Nucleus accumbens (tissue), 56 donors: ENCODE measurements at places on chromosomes 11 and 22.
A peak's percentile ranks its signal among the peaks of the same experiment; 100 is the strongest.

DNA sequence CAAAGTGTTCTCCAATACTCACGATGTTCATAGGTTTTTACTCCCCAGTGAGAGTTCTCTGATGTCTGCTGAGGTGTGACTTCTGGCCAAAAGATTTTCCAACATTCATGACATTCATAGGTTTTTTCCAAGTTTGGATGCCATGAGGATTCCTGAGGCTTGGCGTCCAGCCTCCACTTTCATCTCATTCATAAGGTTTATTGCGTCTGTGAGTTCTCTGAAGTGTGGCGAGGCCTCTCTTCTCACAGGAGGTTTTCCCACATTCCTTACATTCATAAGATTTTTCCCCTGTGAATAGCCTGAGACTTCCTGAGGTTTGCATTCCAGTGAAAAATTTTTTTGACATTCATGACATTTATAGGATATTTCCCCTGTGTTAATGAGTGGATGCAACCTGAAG lies 1014.1 kb downstream of the LRRC4C start:
- no peak for DNase-seq

- no peak for DNase-seq
These were observed 1.2 kb upstream of the IGLL1 start for GRCh38 chr22:23581260-23581650.

- no peak for DNase-seq
These were observed 32.6 kb upstream of the TMEM123 start for GRCh38 chr11:102485095-102485722.

- DNase-seq, result peak; percentile 30
These were observed 25.6 kb upstream of the TH start for GRCh38 chr11:2196970-2197770.

GRCh38 chr22:42281284-42281683 lies 10.8 kb upstream of the TCF20 start:
- no peak for DNase-seq

DNA sequence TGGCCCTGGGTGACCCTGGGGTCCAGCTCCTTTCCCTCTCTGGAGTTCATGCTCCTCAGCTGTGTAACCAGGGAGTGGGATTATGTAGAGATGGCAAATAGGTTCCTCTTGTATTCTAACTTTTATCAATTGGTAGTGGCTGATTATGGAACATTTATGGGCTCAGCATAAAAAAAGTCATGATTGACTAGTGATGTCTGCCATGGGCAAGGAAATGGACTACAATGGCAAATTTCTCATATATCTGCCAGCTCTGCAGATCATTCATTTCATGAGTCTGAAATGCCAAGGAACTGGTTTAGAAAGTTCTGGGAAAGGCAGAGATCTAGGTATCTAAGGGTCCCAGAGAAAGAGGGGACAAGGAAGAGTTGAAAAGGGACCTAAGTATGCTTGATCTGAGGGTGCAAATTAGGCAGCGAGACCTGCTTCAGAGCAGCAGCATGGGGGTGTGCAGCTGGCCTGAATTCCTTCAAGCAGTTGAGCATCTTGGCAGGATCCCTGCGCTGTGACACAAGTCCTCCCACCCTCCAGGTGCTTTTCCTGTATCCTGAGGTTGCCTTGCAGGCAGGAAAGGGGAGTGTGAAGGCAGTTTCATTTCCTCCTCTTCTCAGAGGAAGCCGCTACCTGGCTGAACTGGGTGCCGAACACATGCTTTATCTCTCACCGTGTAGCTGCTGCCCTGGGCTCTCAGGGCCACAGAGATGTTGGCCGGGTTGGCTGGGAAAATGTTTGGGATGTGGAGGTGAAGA lies 10.4 kb downstream of the SLC15A3 start:
- DNase-seq, result no peak

GRCh38 chr22:39776295-39777009 lies 117.1 kb downstream of the ENTHD1 start:
- no peak for DNase-seq

GRCh38 chr11:134518616-134519389 lies 106.8 kb upstream of the B3GAT1 start:
- DNase-seq, result no peak

GRCh38 chr11:133936136-133936535 lies 20.6 kb downstream of the IGSF9B start:
- DNase-seq, result no peak

- DNase-seq, result no peak
These were observed 442.9 kb downstream of the AASDHPPT start for GRCh38 chr11:106520146-106520912.

GRCh38 chr11:61686469-61686868 lies 6.3 kb downstream of the DAGLA start:
- DNase-seq, result no peak

GRCh38 chr11:58446294-58446693 lies 4.3 kb upstream of the OR5B12 start:
- DNase-seq, result no peak

DNA sequence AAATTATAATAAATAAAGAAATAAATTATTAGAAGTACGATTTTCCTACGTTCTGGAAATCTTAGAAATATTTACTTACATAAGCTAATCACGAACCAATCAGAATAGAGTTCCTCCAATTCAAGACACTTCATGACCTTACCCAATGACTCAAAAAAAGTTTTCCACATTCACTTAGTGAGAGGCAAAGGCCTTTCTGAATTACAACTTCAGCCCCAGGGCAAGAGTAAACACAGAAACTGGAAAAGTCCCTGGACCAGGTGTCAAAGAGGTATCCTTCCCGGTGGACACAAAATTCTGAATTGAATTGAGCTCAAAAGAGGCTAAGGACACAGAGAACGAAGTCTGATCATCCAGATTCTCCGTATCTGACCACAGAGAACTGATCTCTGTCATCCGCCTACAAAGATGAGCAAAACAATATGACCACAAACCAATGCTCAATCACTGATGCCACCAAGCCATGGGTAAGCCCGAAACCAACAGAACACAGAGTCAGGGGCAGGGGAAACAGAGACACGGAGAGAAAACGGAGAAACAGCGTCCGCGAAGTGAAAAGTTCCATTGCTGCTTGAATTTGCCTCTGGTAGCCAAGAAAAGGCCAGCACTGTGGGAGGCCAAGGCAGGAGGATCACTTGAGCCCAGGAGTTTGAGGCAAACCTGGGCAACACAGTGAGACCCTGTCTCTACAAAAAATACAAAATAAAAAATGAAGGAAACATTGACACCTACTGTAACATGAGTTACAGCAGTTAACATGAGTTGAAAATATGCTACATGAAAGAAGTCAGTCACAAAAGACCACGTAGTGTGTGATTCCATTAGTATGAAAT lies 6.8 kb downstream of the BID start:
- DNase-seq, result no peak

- DNase-seq, result no peak
These were observed 7.3 kb downstream of the USP47 start for GRCh38 chr11:11848891-11849746.

DNA sequence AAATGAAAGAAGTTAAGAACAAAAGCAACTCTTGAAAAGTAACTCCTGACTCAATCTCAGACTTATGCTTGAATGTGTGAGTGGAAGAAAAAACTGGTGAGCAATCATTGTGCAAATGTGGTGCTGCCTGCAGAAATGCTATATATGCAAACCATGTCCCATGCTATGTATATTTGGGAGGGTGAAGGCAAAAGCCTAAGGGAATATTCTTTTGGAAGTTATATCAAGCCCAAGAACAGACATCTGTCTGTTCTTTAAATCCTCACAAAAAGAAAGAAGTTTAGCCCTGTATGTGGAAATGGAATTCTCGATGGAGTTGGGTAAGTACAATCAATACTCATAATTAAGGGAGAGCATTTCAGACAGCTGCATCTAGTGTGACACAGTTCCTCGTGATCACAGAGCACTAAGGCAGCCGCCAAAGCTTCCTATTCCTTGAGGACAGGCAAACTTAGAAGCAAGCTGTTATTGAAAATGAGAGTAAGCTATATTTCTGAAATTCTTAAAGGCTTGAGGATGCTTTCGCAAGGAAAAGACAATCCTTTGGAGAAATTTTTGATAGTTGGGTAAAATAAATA lies 406.5 kb upstream of the CHORDC1 start:
- no peak for DNase-seq

GRCh38 chr11:68358416-68358815 lies 46.0 kb downstream of the LRP5 start:
- DNase-seq, result no peak

DNA sequence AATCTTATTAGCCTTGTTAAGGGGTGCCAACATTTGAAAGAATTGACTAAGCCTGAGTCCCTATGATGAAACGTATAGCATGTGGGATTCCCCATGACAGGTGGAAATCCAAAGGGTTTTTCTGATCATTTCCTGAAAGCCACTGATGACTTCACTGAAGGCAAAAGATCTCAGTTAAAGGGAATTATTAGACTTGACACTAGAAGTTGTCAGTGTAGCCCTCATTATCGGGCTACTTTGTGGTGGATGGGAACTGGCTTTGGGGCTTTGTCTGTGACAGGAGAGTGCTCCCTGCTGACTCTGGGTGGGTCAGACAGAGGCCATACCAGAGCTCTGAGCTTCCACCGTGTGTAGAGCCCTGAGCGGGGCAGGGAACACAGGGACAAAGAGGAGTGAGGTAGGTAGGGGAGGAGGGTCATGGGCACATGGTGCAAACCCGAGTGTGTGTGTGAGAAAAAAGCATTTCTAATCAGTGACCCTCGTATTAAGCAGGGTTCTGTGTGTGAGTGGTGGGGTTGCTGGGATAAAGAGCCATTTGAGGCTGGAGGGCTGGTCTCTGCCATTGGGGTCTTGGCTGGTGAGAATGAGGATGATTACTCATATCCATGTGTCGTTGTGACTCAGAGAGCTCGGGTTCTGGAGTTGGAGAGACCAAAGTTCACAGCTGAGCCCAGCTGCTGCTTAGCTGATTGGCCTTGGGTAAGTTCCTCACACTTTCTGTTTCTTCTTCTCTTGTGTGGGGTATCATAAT lies 101.1 kb downstream of the GRIK4 start:
- DNase-seq, result no peak

DNA sequence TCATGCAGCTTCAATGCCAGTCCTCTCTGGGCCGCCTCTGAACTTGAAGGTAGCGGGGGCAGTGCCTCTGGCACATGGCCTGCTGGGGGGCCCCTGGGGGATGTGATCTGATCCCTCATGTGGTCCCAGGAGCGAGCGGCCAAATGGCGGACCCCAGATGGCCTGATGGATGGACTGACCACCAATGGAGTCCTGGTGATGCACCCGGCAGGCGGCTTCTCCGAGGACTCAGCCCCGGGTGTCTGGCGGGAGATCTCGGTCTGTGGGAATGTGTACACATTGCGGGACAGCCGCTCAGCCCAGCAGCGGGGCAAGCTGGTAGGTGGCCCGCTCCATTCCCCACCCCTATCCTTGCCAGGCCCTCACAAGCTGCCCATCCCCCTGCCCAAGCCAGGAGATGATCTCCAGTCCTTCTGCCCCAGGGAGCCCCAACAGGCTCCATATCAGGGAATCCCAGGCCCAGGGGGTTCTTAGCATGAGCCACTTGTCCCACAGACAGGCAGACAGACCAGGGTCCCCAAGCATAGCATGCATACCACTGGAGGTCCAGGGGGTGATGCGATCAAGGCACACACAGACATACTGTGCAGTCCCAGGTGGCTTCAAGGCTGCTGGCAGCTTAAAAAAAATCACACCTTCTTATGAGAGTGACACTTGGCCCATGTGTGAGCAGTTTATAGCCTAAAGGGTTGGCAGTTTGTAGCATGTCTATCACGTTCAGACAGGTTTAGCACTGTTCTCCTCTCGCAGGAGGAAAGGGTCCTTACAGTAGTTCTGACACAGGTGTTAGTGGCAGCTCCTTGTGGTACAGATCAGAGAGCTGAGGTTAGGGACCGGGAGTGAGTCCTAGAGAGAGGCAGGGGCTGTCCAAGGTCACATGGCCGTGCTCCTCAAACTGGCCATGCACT lies 6.4 kb upstream of the DPP3 start:
- DNase-seq, result no peak

GRCh38 chr11:110977661-110978060 lies 265.4 kb upstream of the ARHGAP20 start:
- no peak for DNase-seq

DNA sequence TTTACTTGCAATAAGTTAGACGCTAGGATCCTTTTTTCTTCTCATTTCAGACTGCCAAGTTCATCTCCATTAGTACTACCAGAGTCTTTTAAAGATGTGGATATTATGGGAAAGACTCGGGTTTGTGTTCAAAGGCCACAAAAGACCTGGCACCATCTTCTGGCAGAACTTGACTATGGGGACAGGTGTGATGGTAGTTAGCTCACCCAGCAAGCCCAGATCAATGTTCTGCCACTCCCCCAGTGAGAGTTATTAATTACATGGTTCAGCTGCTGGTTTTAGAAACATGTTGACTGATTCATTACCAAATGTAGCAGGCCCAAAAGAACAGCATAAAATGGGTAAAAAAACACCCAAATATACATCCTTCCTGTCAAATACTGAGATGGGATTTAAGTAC lies 333.5 kb upstream of the PITPNB start:
- no peak for DNase-seq

DNA sequence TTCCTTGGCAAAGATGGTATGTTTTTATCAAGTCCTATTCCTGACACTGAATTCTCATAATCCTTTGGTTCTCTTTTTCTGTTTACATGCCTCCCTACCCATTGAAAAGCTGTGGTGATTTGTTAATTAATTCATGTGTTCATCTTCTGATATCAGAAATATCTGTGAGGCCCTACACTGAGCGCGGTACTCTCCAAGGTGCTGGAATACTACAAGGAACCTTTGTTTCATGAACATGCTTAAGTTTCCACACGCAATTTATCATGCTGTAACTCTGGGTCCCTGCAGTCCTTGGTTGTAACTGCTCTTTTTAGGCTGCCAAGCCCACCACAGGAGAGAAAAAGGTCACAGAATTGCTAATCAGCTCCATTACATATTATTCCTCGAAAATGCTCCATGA lies 331.8 kb downstream of the FAT3 start:
- DNase-seq, result no peak

DNA sequence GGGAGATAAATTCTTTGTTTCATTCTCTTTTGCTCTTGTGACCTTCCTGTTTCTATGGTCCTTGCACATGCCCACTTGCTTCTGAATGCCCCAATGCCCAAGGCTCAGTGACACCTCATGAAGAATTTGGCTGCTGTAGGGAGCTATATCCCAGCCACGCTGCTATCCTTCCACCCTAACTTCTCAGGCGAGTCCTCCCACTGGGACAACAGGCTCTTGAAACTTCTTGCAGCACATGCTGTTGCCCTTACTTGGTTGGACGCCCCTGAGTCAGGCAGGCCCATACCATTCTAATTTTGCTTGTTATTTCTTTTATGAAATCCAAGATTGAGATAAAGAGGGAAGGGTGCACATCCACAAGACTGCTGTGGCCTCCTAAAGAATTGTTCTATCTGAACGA lies 57.6 kb upstream of the BLID start:
- no peak for DNase-seq
